ENCODE measurements at places on chromosomes 3 and 15.

DNA sequence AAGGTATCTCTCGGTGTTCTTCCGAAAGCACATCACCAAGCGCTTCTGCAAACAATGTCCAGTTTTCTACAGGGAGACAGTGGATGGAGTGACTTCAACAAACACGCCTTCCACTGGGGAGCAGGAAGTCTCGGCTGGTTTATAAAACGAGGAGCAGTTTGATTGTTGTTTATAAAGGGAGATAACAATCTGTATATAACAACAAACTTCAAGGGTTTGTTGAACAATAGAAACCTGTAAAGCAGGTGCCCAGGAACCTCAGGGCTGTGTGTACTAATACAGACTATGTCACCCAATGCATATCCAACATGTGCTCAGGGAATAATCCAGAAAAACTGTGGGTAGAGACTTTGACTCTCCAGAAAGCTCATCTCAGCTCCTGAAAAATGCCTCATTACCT lies 4.6 kb downstream of the CCR2 start:
- DNase-seq: no peak

GRCh38 chr15:66278671-66279070 lies 14.7 kb upstream of the DIS3L start:
- DNase-seq: no peak

DNA sequence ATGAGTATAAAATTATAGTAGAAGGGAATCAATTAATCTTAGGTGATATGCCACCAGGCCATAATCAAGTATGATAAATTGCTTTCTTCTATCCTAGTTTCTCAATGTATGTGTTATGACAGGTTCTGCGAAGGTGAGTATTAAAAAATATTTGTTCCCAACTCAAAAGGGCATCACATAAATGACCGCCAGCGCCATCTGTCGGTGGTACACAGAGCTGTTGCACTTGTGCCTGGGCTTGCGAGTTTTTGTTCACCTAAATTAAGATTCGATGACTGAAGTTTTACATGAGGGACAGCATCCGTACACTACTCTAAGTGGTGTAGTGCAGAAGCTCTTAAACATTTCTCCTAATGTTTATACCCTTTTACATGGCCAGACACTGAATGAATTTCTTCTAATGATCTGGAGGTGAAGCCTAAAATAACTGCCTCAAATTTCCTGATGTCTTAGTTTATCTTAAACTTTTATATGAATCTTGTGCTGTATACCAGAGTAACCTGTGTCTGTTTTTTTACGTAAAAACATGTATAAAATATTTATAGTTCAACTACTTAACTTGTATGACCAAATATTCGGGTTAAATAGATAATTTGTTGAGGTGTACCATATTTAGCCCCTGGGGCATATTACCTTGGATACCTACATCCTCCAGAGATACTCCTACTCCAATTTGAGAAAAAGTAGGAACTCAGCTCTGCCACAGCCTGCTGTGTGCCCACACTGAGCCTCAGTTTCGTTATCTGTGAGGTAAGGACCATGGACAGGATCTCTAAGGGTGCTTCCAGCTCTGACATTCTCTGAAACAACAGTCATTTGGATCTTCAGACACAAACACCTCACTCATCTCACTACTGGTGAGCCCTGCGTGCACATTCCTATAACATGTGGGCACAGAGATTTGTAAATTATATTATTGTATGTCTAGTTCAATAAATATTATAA lies 365.6 kb downstream of the MAGI1 start:
- DNase-seq: no peak

DNA sequence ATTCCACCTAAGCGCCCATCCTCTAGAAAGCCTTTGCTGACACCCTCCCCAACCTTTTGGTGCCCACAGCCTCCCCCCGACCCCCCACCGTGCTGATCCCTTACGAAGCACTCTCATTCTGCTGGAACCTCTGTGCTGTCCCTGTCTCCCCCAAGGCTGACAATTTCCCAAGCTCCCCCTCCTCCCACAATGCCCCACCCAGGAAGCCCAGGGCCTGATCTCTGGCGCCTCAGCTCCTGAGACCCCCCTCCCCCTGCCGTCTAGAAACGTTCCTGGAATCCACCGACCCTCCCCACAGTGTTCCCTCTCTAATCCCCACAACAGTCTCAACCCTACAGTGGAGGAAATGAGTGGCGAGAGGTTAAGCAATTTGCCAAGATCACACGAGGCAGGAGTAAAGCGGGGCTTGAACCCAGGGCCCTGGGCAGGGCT lies 18.3 kb downstream of the MYL3 start:
- no peak for DNase-seq

DNA sequence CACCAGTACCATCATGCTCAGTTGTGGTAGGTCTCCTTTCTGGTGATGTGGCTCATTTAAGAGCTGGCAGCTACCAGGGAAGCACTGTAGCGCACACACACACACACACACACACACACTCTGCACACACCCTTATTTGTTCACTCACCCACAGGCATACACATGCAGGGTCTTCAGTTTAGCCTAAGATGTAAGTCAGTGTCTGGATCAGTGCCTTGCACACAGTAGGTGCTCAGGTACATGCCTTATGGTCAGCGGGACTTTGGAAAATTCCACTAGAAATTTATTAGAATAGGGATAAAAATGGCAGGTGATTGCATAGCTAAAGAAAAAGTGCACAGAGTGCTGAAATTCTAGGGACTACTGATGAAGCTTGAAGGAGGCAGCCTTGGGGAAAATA lies 23.6 kb downstream of the XYLB start:
- no peak for DNase-seq

GRCh38 chr15:90851114-90851513 lies 17.3 kb upstream of the FURIN start:
- no peak for DNase-seq

- DNase-seq: no peak
These were observed 379.0 kb upstream of the PDZRN3 start for GRCh38 chr3:74003734-74004133.

GRCh38 chr3:31848911-31849310 lies 132.2 kb downstream of the OSBPL10 start:
- no peak for DNase-seq

GRCh38 chr15:98604983-98605382 lies 43.4 kb upstream of the IGF1R start:
- DNase-seq: no peak

- no peak for DNase-seq
These were observed 22.9 kb downstream of the SECISBP2L start for GRCh38 chr15:49023354-49023753.

- DNase-seq: no peak
These were observed 15.7 kb upstream of the TBC1D23 start for GRCh38 chr3:100245136-100245535.

DNA sequence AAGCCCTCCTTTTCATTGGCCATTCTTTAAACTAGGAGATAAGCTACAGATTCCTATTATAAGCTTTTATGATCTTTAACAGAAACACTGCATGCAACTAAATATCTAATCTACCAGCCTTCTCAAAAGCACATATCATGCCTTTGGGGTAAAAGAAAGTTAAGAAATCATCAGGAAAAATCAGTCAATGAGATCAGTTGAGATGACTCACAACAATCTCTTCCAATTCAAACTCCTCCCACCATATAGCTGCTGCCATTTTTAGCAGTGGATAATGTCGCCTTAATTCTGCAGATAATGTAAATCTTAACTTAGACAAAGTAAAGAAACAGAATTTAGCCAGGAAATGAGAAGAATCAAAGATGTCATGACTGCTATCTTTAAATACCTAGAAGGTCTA lies 135.2 kb upstream of the BCL6 start:
- DNase-seq: no peak

GRCh38 chr3:192816351-192816750 lies 89.0 kb upstream of the FGF12 start:
- no peak for DNase-seq

- no peak for DNase-seq
These were observed 1188.3 kb upstream of the EPHA6 start for GRCh38 chr3:95626107-95626506.

DNA sequence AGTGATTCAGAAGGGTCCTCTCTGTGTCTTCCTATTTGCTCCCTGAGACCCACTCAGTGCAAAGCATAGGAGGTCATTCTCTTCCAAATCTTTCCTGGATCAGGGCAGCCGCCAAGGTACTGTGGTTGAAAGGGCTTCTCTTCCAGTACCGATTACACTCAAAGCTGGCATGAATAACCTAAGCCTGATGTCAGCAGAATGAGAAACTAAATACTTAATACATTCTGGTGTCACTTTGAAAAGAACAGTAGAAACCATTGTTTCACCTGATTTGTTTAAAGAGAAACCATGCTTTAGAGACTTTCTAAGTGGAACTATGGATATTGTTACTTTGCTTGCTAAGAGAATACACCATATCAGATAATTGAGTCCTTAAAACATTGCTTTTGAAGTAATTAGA lies 50.2 kb downstream of the PDHB start:
- no peak for DNase-seq

DNA sequence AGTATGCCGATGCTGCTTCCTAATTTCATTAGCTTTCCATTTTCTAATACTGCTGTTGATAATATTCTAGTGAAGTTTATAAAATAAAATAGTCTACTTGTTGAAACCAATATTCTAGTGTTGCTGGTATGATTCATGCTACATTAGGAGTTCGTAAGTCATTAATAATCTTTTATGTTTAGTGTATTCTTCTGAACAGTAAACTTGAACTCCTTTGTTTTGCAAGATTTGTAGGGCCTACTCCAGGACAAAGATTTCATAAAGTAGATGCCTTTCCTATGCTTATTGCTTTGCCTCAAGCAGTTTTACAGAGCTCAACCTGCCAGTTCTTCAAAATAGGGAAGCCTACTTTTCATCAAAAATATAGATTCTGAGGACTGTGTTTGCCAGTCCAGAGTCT lies 111.5 kb downstream of the RSRC1 start:
- no peak for DNase-seq
